ENCODE measurements at places on chromosomes 7 and 10.

DNA sequence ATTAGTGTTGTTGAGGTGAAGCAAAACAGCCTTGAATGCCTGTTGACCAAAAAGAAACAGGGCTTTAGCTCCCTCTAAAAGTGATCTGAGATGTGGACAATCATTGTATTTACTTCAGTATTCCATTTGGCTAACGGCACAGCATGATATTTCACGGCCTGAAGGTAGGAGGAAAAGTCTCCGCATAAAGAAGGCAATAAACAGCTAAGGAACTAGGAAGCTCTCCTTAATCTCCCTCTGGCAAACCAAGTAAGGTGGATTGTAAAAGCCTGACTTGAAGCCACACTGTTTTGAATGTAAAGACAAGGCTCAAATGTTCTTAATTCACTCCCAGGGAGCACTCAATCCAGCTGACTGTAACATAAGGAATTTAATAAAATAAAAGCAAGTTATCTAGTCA, 160.0 kb upstream of the ZNF804B start:
- DNase-seq = no peak

DNA sequence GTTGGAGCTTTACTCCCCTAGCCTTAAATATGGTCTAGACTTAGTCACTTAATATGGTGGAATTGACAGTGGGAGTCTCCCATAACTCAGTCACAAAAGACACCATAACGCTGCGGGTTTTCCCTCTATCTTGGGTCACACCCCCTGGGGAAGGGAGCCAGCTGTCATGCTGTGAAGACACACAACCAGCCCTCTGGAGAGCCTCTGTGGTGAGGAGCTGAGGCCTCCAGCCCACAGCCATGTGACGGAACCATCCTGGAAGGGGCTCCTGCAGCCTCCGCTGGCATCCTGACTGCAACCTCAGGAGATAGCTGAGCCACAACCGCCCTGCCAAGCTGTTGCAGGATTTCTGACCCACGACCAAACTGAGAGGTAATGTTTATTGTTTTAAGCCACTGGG, 37.9 kb downstream of the PAXIP1 start:
- no peak for DNase-seq

DNA sequence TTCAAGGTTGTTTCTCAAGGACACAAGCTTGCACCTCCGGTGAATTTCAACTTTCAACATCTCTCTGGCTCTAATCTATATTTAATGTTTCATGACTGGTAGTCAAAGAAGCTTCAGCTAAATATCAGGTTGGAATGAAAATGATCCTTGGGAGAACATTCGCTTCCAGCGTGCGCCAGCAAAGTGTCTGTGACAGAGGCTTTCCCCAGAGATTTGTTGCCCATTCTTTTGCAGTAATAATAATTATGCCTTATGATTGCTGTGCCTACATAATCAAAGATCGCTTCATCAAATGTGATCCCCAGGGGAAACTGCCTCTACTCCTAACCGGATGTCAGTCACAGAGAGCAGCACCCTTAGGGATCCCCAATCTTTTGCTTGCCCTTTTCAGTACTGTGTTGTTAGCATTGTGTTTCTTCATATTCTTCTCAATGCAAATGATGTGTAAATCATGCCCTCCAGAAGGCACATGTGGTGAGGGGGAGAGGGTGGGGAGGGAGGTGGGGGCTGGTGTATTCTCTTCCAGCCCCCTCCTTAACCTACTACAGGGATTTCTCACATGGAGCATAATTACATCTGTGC, 30.5 kb downstream of the FZD1 start:
- DNase-seq = no peak

GRCh38 chr7:72317341-72317740, 94.8 kb downstream of the CALN1 start:
- DNase-seq = no peak

DNA sequence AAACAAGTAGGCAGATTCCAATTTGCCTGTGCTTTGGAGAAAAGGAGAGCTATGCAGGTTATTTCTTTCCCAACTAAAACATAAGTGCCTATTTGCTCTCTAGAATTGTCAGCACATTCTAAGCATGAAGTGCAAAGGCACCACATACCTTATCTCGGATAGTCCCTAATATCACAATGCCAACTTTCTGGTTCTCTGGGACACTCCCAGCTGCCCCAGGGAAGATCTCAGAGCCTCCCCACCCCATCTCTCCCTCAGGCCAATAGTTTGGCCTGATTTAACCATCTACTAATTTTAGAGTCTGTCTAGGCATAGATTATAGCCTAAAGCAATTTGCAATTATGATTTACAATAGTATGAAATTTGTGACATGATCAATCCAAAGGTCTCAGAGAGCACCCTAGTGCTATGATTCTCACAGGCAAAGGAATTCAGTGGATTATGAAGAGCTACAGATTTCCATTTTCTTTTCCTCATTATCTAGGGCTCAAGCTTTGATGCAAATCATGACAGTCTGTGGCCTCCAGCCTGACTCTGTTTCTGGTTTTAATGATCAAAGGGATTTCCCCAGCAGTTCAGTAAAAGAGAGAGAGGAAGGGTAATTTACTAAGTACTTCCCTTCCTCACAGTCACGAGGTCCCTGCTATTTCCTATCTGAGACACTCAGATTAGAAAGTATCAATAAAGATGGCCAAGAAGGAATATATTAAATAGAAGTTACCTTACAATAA, 29.0 kb upstream of the IL6 start:
- DNase-seq = no peak

DNA sequence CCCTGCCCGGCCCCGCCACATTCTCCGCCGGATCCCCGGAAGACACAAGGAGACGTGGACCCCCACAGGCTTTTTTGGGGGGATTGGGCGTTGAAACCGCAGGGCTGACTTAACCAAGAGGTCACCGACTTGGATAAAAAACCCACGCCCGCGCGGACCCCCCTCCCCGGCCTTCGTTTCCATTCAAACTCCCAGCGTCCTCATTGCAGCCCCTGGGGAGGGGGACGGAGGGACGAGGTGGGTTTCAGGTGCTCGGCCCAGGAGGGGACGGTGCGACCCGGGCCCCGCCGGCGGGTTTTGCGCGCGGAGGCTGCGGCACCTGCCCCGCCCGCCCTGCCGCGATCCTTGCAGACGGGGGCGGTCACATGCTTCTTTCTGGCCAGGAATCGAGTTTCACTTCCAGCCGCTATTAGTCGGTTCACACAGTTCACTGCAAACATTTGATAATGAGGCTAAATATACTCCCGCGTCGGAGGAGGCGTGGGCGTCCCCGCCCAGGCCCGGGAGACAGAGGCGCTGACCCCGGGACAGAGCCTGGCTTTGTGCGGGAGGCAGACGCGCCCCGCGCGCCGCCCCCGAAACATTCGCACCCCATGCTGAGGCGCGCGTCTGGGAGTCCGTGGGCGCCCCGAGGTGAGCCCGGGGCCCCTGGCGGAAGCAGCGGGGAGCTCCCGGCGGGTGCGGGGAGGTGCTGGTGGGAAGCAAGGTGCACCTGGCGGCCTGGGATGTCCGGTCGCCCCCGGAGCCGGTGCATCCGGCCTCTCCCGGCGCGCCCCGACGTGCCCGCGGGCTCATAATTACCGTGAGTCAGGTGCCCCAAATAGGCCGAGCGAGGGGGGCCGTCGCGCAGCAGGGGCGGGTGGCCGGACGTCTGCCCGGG, 2.7 kb upstream of the PDGFA start:
- DNase-seq = no peak

DNA sequence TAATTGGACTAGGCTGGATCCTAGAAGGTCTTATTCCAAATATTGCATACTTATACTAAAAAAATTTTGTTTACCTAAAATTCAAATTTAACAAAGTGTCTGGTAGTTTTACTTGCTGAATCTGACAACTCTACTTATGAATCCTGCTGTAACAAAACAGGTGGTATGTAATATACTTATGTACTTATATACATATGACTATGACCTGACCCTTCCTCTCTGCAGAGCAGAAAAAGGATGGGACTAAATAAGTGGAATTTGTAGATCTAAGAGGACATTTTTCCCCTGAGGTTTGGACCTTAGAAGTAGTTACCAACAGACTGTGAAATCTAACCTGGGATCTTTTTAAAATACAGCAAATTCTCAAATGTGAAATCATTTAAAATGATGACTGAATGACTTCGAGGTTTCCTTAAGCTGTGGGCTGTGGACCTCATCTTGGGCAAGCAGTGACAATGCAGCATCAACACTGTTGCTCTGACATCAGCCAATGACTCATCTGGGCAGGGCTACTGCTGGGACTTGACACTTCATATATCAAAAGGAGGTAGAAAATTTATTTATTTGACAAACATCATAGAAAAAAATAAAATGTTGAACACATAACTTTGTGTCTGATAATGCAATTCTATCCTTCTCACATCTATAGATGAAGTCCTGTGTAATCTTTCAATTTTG, 73.6 kb downstream of the RELN start:
- DNase-seq = no peak

GRCh38 chr10:101131962-101132635, 999 bp downstream of the TLX1 start:
- no peak for DNase-seq

- no peak for DNase-seq
Observed at GRCh38 chr7:55532150-55532917, 40.0 kb downstream of the VOPP1 start.

DNA sequence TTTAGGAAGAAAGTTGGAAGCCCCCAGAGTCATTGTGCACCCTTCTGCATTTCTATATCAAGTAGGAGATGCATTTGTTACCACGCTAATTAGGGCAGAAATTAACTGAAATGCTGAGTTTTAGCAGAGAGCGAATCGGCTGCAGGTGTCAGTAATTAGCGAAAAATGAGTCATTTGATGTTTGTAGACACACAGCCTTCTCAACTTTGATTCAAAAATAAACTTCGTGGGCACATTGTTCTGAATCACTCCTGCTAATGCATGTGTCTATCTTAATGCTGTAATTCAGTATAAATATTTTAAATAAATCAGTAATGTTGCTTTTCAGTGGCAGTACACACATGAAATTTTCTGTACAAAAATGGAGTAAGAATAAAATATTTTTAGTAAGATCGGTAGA, 109.5 kb upstream of the CARD11 start:
- no peak for DNase-seq

- no peak for DNase-seq
Observed at GRCh38 chr10:13100349-13101294, 659 bp downstream of the OPTN start.

All from NCI-H2227 treated with DMSO at 0.1 percent for 48 hours (cell line).